Cerebellar cortex (tissue), 1 donor: ENCODE measurements at places on chromosomes 11 and 22.

- DNase-seq, result no peak
These were observed 84.9 kb upstream of the TRIM77 start for GRCh38 chr11:89625171-89625570.

DNA sequence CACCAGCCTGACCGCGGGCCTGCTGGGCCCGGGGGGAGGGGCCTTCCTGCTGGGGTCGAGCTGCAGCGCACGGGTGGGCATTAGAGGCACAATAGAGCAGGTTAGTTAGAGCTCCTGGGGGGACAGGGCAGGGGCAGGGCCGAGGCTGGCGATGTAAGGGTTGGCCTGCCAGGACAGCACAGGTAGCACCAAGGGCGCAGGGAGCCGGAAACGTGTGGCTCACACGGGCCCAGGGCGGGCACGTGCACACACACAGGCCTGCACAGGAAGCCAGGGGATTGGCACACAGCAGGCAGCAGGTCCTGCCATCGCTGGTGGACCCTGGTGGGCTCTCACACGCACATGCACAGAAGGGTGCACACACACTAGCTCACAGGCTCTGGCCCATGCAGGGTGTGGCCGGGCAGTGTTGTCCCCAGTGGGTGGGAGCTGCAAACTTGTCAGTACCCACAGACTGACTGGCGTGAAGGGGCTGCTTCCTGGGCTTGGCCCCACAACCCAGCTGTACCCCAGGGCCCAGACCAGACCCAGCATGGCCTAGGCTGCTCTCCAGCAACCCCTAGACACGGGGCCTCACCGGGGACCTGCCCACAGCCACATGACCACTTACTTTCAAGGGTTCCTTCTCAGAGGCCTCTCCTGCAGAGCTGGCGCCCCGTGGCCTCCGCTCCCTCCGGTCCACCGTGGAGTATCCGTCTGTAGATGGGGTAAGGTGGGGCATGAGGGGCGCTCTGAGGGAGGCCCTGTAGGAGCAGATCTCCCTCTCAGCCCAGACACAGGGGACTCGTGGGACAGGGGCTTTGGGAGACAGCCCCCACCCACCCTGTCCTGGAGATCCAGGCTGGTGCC is 29.9 kb upstream of the TXNRD2 start:
- no peak for DNase-seq

DNA sequence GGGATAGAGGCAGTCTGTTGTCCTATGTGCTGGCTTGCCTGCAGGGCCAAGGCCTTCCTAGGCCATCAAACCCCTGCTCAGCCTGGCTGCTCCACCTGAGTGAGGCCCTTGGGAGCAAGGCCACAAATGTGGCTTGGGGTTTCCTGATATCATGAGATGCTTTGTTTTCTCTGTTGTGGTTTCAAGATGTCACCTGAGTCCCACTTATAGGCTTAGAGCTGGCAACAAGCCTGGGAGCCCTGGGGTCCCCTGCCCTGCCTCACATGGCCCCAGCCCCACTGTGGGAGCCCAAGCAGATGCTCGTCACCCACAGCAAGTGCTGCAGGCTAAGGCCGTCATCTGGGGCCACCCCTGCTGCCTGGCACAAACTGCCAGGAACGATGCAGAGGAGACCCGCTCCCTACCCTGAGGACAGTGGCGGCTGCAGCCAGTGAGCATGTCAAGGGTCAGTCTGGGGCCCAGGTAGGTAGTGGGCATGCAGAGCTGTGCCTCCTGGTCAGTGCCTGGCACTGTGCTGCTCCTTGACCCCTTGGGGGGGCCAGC is 75.4 kb upstream of the KCNQ1OT1 start:
- no peak for DNase-seq

DNA sequence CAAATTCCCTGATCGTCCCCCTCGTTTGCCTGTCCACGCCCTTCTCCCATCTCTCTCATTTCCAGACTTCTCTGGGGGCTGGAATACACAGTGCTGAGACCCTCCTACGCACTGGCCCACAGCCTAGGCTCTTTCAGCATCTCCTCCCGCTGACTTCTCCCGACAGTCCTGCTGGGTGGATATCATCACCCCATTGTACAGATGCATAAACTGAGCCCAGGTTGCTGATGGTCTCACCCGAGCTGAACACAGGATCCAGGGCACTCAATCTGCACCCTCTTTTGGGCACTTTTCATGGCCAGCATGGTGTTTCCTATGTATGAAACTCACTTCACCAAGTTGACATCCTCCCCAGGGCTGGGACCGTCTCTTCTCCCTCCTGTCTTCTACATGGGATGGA is 31.7 kb upstream of the PICK1 start:
- no peak for DNase-seq

- DNase-seq, result no peak
These were observed 38.6 kb downstream of the PPP6R3 start for GRCh38 chr11:68498903-68499883.

DNA sequence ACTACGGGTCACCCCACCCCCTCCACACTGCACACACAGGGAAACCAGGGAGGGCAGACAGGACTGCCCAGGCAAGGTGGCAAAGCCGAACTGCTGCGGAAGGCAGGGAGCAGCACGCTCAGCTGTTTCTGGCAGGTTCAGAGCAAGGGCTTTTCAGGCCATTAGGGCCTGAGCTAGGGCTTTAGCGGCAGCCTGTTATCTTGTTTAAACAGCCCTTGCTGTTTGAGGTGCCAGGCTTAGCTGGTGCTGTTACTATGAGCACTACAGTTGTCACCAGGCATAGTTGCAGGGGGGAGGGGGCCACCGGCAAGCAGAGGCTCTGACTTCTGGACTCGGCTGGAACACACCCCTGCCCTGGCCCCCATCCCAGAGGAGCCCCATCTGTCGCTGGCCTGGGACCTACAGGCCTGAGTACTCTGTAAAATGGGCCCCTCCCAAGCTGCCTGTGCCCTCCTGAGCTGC is 34.9 kb downstream of the RSPH14 start:
- no peak for DNase-seq

- DNase-seq, result no peak
These were observed 5.9 kb upstream of the BATF2 start for GRCh38 chr11:65002706-65003105.

DNA sequence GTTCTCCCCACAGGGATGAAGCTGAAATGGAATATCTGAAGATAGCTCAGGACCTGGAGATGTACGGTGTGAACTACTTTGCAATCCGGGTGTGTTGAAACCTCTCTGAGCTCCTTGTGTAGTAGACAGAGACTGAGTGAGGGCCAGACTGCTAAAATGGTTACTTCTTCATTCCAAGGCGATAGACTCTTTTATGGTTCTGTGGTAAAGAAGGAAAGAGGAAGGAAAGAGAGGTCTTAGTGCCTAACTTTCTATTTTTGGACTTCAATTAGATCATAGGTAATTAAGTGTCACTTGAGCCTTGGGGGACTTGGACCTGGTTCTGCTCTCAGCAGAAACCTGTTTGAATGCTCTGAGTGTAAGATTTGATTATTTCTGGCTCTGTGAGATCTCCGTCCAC is 54.7 kb downstream of the NF2 start:
- no peak for DNase-seq

DNA sequence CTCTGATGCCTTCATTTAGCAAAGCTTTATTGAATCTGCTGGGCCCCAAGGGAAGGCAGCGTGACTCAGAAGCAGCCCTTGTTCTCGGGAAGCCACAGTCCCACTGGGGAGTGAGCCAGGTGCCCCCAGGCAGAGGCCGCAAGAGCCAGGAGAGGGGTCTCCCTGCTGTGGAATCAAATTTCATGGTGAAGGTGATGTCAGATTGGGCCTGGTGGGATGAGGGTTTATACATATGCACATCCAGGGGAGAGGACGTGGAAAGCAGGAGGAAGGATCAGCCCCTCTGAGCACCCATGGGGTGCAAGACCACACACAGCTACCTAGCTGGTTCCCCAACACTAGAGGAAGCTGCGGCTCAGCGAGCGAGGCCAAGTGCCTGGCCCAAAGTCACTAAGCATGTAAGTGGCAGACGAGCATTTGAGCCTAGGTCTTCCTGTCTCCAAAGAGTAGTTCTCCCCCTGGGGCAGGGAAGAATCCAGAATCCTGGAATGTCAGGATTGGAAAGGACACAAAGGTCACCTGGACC is 2.0 kb downstream of the SYNGR1 start:
- peak; percentile 54 for DNase-seq

- DNase-seq, result no peak
These were observed 1038.5 kb downstream of the NTM start for GRCh38 chr11:132408877-132409276.

GRCh38 chr11:1230456-1231395 is 7.9 kb downstream of the MUC5B start:
- no peak for DNase-seq

- peak; percentile 68 for DNase-seq
These were observed 2.2 kb downstream of the RFPL2 start for GRCh38 chr22:32202539-32203180.
